ENCODE measurements at places on chromosomes 11 and 22.

DNA sequence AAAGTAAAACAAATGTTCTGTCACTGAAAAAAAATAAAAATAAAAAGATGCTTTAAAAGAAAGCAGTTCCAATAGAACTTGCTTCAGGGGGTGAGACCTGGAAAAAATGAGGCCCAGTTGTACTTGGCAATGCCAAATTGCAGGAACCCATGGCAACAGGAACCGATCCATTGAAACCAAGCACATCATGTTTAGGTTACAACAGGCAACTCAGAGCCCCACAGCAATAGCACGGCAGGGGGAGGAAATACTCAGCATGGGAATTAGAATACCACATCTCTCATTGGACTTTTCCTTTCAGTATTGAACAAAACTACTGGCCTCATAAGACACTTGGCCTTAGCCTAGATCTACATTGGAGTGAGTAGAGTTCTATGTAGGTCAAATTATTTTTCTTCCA lies 84.3 kb downstream of the MSANTD4 start:
- H3K4me3 ChIP-seq, result no peak overlapping the region
- no peaks in the 10 kb centered on the region for H3K36me3 ChIP-seq
- H3K4me1 ChIP-seq, result no peaks in the 10 kb centered on the region
- no peak for DNase-seq
- no peak overlapping the region for H3K27ac ChIP-seq

- no peak overlapping the region for H3K27ac ChIP-seq
- no peaks in the 10 kb centered on the region for H3K27me3 ChIP-seq
- H3K4me1 ChIP-seq, result peaks cover 10% of the 10 kb centered on the region
- H3K36me3 ChIP-seq, result no peaks in the 10 kb centered on the region
- H3K4me3 ChIP-seq, result no peak overlapping the region
Measured at GRCh38 chr11:111631024-111631665, 28.9 kb downstream of the SIK2 start.

- H3K4me3 ChIP-seq, result peak overlapping the region; percentile 78
- no peaks in the 10 kb centered on the region for H3K36me3 ChIP-seq
- H3K27ac ChIP-seq, result peak overlapping the region; percentile 69
- H3K4me1 ChIP-seq, result peaks cover 55% of the 10 kb centered on the region
- no peaks in the 10 kb centered on the region for H3K27me3 ChIP-seq
- DNase-seq, result no peak
Measured at GRCh38 chr11:1763336-1763795, 361 bp downstream of the CTSD start.

DNA sequence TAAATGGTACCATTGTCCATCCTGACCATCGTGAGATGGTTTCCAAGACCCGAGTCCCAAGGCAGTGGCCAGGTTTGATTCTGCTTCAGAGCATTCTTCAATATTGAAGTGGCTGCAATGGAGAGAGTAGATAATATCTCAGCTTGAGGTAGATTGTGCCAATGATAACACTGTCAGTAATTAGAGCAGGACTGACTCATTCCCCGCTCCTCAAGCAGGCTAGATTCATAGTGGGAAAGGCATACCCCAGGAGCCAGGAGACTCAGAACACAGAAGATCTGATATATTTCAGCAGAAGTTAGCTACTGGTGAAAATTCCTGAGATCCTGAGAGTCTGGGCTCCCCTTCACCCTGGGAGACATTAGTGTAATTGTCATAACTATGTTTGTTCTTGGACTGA lies 55.6 kb upstream of the LARGE1 start:
- no peaks in the 10 kb centered on the region for H3K36me3 ChIP-seq
- no peaks in the 10 kb centered on the region for H3K27me3 ChIP-seq
- no peaks in the 10 kb centered on the region for H3K4me1 ChIP-seq
- no peak overlapping the region for H3K27ac ChIP-seq

GRCh38 chr22:44520465-44521094 lies 22.5 kb upstream of the RTL6 start:
- H3K27me3 ChIP-seq, result no peaks in the 10 kb centered on the region
- no peak overlapping the region for H3K4me3 ChIP-seq
- H3K4me1 ChIP-seq, result no peaks in the 10 kb centered on the region
- H3K36me3 ChIP-seq, result no peaks in the 10 kb centered on the region
- H3K27ac ChIP-seq, result no peak overlapping the region
- no peak for DNase-seq

- no peak overlapping the region for H3K4me3 ChIP-seq
- no peak overlapping the region for H3K27ac ChIP-seq
- H3K36me3 ChIP-seq, result no peaks in the 10 kb centered on the region
- no peaks in the 10 kb centered on the region for H3K4me1 ChIP-seq
Measured at GRCh38 chr11:75921808-75922207, 106.8 kb downstream of the UVRAG start.

DNA sequence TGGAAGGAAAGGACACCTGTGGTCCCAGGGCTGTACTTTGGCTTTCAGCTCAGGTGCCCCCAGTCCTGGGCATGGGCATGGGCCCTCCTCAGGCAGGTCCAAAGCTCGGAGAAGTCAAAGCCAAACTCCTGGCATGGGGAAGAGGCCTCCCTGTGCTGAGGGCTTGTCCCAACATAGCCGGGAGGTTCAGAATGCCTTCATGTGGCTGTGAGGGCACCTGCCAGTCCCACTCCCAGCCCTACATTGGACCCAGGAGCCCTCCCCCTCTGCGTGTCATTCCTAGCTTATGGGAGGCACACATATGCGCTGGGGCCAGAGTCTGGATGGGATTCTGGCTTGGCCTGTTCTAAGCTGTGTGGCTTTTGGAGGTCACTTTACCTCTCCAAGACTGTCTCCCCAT lies 1.0 kb upstream of the KLHL35 start:
- H3K27ac ChIP-seq, result no peak overlapping the region
- no peak overlapping the region for H3K4me3 ChIP-seq
- H3K4me1 ChIP-seq, result peaks cover 5% of the 10 kb centered on the region
- H3K27me3 ChIP-seq, result peaks cover 13% of the 10 kb centered on the region
- DNase-seq, result no peak

DNA sequence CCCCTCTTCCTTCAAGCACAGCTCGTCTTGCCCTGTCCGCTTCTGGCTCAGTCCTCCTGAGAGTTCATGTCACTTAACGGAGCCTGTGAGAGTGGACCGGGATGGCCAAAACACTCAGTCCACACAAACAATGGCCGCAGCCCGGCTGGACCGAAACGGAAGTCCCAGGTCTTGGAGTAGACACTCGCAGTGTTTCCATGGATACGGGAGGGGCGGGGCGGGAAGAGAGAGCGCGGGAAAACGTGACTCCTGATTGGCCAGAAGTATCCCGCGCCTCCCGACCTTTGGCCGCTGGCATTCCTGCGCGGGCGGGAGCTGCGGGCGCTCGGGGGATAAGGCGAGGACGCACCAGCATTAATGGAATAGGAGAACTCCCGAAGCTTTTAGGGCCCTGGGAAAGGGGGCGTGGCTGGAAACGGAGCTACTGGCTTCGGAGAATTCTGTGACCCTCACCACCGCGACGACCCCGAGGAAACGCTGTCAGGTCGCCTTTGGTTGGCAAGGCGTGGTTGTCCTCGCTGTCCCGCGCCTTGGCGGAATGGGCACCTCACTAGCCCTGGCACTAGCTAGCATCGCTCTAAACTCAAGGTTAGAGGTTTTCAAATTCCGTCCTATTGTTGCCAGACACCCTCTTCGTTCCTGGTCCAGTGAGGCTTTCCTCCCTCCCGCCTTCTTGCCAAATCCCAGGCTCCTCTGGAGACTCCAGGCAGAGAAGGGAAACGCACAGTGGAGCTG lies at the start of the genes NLRP14 and ZNF214:
NLRP14 (plus strand) TSS at position 297 of the 735 bp plus-strand sequence. CDS start 18,108 bp downstream, outside the sequence.
ZNF214 (minus strand) TSS at position 164 of the 735 bp plus-strand sequence. CDS start 17,511 bp downstream, outside the sequence.
- H3K4me1 ChIP-seq, result no peaks in the 10 kb centered on the region
- no peak for DNase-seq
- no peak within 1 kb of the TSS for H3K4me3 ChIP-seq

DNA sequence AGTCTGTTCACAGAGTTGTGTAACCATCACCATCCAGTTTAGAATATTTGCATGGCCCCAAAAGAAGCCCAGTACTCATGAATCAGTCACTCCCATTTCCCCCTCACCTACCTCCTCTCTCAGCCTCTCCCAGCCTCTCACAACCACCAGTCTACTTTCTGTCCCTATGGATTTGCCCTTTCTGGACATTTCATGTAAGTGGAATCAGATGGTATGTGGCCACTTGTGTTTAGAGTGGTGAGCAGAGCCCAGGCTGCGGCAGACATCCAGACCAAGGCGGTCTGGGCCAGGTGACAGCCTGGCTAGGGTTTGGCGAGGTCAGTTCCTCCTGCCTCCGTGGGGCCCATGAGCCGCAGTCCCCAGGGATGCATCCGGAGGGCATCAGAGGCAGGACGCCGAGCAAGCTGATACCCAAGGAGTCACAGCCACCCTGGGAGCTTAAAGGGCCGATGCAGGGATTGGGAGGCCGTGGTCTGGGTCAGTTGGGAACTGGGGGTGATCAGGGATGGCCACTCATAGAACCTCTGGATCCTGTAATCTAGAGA lies 53.3 kb upstream of the CLDN5 start:
- no peak for DNase-seq
- no peak overlapping the region for H3K27ac ChIP-seq
- no peak overlapping the region for H3K4me3 ChIP-seq
- H3K27me3 ChIP-seq, result no peaks in the 10 kb centered on the region
- peaks cover 30% of the 10 kb centered on the region for H3K4me1 ChIP-seq

DNA sequence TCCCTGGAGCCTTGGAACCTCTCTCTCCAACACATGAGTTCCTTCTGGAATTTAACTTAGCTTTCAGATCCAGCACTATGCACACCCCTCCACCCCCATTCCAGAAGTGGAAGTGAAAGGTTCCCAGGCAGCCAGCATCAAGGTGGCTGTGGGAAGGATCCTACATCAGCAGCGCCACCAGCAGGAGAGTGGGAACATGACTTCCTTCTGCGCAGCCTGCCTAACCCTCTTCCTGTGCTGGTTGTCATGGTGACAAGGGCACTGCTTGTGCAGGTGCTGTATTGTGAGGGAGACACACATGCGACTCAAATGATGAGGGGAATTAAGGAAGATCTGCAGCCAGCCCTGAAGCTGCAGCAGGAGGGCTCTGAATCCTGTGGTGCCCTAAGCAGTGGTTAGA lies 904.5 kb upstream of the API5 start:
- H3K27ac ChIP-seq, result no peak overlapping the region
- H3K4me3 ChIP-seq, result no peak overlapping the region
- no peak for DNase-seq
- no peaks in the 10 kb centered on the region for H3K4me1 ChIP-seq

DNA sequence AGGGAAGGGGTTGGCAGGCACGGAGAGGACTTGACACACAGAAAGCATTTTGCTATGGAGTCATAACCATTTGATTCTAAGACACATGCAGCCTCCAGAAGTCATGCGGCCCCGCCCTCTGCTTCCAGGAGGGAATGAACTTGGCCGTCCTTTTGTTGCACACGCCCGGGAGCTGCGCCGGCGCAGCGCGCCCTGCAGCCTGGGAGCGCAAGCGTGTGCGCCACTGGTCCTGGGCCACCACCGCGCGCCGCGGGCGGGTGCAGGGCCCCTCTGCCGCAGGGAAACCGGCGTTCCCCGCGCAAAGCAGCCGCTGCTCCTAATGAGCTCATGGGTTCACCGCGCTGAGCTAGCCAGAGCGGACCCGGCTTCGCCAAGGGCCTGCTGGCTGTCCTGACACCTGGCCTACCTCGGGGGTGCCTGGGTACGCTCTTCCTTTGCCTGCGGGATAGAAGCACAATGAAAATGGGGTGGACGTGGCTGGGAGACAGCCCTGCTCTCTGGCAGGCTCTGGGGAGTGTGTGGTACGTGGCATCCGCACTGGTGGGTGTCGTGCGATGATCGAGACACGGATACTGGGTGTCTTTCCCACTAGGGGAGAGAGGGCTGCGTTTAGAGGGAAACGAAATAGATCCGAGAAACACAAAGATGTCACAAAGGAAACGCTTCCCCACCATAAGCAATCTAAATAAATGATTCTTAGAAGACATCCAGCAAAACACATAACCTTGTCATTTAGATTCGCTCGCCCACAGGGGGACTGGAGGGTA lies 669 bp downstream of the MICAL3 start:
- peak overlapping the region; percentile 65 for H3K4me3 ChIP-seq
- peaks cover 13% of the 10 kb centered on the region for H3K27me3 ChIP-seq
- no peak overlapping the region for H3K27ac ChIP-seq
- no peaks in the 10 kb centered on the region for H3K36me3 ChIP-seq
- peaks cover 5% of the 10 kb centered on the region for H3K4me1 ChIP-seq
- DNase-seq, result peak; percentile 2

GRCh38 chr11:108838102-108838791 lies 173.4 kb downstream of the DDX10 start:
- H3K4me3 ChIP-seq, result no peak overlapping the region
- DNase-seq, result no peak
- peaks cover 10% of the 10 kb centered on the region for H3K36me3 ChIP-seq
- H3K27me3 ChIP-seq, result no peaks in the 10 kb centered on the region

GRCh38 chr11:94658888-94659287 lies 91.7 kb downstream of the PIWIL4 start:
- DNase-seq, result no peak
- no peaks in the 10 kb centered on the region for H3K27me3 ChIP-seq
- no peak overlapping the region for H3K4me3 ChIP-seq
- no peaks in the 10 kb centered on the region for H3K36me3 ChIP-seq

DNA sequence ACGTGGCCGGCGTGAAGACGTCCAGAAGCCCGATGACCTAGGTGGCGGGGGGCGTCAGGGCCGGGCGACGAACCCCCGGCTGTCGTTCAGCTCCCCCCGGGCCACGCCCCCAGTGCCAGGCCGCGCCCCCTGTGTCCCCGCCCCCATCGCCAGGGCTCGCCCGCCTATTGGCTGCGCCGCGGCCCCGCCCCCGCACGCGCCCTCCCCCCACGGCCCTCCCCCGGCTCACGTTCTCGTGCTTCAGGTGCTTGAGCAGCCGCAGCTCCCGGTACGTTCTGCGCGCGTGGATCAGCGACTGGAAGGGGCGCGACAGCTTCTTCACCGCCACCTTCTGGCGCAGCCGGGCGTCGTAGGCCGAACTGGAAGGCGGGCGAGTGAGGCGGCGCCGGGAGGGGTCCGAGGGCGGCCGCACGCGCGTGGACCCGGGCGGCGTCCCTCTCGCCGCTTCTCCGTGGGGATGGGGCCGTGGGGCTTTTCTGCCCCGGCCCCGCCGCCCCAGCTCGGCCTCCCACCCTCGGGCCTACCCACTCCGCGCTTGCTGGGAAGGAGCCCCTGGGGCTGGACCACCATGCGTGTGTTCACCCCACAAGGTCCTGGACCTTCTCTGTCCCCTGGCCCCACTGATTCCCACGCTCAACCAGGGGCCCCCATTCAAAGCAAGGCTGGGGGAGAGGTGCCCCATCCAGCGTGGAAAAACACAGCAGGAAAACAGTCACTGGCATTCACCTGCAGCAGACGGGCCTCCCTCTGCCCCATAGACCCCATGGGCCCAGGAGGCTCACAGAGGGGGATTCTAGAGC lies 2.4 kb downstream of the MAPK11 start:
- no peak overlapping the region for H3K27ac ChIP-seq
- H3K4me3 ChIP-seq, result no peak overlapping the region
- DNase-seq, result no peak
- peaks cover 5% of the 10 kb centered on the region for H3K27me3 ChIP-seq

- H3K36me3 ChIP-seq, result no peaks in the 10 kb centered on the region
- no peak for DNase-seq
- H3K27ac ChIP-seq, result no peak overlapping the region
- H3K4me3 ChIP-seq, result no peak overlapping the region
- H3K4me1 ChIP-seq, result peaks cover 8% of the 10 kb centered on the region
Measured at GRCh38 chr11:128165572-128165971, 421.8 kb downstream of the ETS1 start.

DNA sequence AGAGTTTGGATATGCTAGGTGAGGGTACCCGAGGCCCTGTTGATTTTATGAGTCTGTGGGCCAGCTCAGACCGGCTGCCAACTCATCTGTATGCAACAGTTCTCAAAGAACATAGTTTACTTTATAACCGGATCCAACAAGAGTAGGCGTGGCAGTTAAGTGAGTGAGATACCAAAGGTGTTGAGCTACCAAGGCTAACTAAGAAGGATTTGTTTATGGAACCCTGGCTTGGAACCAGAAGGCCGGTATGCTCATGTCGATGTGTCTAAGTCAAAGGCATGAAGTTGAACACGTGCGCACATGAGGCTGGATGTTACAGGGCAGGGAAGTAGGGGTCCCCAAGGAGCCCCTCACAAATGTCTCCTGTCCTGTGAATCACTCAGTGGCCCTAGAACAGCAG lies at the start of gene KCNJ1:
KCNJ1 (minus strand) TSS at position 20 of the 400 bp plus-strand sequence. CDS start 27,053 bp downstream, outside the sequence.
- H3K4me3 ChIP-seq, result no peak within 1 kb of the TSS
- DNase-seq, result no peak
- no peaks in the 10 kb centered on the region for H3K36me3 ChIP-seq

All from CD8-positive, alpha-beta memory T cell (primary cell).